Fibroblast of skin of right quadriceps (primary cell): ENCODE measurements at places on chromosomes 3 and 15.
A peak's percentile ranks its signal among the peaks of the same experiment; 100 is the strongest.

- DNase-seq = no peak
These were observed 52.1 kb upstream of the WDR72 start for GRCh38 chr15:53811530-53811929.

DNA sequence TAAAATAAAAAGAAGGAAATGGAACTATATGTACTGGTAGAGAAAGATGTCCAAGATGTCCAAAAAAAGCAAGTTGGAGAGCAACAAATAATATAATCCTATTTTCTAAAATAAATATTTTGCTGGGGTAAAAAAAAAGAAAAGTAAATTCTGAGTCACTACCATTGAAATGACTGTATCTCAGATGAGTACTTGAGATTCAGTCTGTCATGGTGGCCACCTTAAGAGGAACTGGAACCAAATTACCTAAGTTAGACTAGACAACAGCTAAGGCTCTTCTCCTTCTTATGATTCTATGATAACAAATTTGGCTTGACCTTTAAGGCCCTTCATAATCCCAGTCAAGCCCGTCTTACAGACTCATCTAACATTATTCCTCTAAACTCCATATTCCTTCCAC, 270.6 kb upstream of the HES1 start:
- DNase-seq = no peak

DNA sequence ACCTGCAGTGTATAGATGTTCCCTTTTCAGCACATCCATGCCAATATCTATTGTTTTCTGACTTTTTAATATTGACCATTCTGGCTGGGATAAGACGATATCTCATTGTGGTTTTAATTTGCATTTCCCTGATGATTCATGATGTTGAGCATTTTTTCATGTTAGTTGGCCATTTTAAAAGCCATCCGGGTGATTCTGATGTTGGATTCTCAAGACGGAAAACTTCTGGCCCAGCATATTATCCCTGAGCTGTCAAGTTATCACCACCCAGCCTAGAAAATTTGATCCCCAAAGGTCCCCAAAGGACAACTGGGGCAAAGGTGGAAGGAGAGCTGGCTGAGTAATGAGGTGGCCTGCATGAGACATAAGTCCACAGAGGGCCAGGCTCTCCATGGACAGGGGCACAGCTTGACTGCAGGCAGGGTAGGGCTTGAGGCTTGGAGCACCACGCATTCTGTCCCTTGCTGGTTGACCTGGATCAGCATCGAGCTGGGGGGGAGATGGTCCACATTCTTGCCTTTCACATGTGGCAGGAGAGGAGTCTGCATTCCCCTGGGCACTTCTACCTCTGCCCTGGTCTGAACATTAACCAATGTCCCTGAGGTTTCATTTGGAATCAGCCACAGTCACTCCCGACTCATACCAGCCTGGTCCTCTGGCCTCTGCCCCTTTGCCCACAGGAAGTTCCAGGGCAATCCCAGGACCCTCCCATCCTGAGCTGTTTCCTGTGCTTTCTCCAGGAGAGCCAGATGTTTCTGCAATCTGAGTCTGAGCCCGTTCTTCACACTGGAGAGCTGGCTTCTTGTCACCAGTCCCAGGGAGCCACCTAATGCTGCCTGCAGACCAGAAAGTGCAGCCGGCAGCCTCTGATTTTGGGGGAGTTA, 69.2 kb downstream of the ISG20 start:
- DNase-seq = peak; percentile 21

DNA sequence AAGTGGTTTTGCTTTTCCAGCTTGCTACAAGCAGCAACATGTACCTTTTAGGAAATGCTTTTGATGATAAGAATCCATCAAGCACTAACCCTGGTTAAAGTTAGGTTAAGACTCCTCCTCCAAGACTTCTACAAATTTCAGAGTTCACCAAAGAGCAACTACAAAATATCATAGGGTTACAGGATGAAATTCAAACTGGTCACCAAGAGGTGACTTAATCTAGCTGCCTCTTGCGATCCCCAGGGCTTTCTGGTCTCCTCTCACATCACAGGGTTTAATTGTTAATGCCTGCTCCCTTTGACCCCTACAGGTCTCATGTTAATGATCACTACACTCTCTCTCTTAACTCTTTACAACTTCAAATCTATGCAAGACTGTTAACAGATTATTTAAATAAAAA, 66.5 kb downstream of the DPH6 start:
- DNase-seq = no peak

DNA sequence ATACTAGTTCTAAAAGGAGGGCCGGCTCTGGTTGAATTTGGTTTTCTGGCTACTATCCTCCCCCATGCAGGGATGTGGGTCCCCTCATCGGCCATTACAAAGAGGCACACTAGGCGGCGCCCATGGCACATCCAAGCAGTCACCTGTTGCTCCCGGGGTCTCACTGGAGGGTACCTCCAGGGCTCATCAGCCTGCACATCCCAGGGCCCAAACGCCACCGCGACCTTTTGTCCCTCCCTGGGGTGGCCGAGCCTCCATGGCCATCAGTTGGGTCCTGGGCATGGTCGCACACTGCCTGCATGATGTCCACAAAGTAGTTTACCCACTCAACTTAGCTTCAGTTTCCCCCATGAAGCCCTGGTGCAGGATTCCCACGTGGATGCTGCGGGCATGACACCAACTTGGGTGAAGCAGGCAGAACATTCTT, 28.3 kb downstream of the IDH3A start:
- DNase-seq = peak; percentile 10

DNA sequence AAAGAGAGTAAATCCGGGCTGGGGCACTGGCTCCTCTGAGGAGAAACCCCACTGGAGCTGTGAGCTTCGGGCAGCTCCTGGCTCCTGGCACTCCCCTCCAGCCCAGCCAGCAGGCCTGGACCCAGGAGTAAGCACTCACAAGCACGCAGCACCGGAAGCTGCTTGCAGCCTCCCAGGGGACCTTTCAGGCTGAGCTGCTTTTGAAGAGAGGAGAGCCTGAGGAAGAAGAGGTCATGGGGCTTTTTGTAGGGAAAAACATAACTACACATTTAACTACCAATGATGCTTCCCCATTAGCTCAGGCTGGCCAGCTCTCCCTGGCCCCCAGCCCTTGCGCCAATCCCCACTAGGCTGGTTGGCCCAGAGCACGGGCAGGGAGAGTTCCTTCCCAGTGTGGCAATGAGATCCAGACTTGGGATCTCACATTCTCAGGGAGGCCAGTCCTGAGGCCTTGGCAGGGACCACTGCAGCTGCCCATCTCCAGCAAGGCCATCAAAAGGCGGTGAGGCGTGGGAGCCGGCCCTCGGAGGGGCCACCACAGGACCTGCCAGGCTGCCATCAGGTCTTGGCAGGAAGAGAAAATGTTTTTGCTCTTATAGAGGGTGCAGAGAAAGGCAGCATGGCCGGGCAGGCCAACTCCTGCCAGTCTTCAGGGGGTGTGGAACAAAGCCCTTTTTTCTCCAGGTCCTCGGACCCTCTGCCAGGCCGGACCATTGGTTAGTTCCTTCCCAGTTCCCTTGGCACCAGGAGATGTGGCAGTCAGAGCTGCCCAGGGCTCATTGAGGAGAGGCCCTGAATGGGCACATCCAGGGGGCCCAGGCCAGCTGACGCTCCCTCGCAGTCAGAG, 41.5 kb upstream of the MFGE8 start:
- peak; percentile 59 for DNase-seq

DNA sequence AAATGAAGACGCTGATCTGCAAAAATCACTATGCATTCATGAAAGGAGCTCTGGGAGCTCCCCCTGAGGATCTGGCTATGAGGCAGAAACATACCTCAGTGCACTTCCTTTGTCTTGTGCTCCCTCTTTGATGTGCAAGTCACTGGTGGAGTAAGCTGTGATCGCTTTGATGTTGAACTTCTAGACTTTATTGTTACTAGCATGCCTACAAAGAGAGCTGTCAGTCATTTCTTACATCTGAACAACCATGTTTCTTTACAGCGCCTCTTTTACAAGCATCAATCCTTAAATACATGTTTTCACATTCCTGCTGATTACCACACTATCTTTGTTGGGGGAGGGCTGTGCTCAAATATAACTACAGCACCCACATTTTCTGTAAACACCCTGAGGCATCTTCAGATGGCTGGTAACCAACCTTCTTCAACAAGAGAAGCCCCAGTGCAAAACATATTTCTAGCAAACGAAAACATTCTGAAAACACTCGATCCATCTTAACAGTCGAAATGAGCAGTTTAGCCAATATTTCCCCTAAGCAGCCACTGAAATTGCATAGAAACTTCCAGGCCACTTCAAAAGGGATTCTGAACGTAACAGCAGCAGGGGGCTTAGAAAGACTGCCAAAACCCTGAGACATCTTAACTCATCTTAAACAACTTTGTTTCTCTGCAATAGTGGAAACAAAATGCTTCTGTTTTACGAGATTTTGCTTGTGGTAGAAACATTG, 101.9 kb upstream of the ICE2 start:
- peak; percentile 34 for DNase-seq

- no peak for DNase-seq
These were observed 300.6 kb downstream of the MECOM start for GRCh38 chr3:169362868-169363267.

- no peak for DNase-seq
These were observed 39.7 kb upstream of the ZDHHC23 start for GRCh38 chr3:113908133-113908532.

- no peak for DNase-seq
These were observed 379.6 kb upstream of the ATP11B start for GRCh38 chr3:182413682-182414081.

DNA sequence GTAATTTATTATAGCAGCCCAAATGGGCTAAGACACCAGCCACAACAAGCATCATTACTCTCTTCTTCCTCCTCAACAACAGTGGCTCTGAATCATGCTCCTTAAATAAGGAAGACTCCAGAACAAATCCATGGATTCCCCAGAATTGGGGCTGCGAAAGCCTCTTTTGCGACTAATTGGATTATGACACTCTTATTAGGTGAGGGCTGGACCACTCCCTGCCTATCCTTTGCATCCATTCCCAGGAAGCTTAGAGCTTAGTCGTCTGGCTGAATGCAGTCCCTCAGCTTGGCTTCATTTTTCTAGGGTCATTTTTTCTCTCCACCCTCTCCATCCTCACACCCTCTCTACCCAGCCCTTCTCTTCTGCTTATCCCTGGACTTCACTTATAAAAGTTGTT, 227.7 kb downstream of the ZNF621 start:
- no peak for DNase-seq

GRCh38 chr15:69154684-69155083, 5.8 kb upstream of the GLCE start:
- DNase-seq = peak; percentile 88

GRCh38 chr3:45443459-45443858, 55.1 kb downstream of the LARS2 start:
- peak; percentile 24 for DNase-seq

GRCh38 chr3:66938338-66938963, 59.7 kb upstream of the KBTBD8 start:
- peak; percentile 58 for DNase-seq

- no peak for DNase-seq
These were observed 177.7 kb upstream of the NR2E3 start for GRCh38 chr15:71632576-71633195.

GRCh38 chr15:77723756-77724155, 91.0 kb upstream of the LINGO1 start:
- no peak for DNase-seq

DNA sequence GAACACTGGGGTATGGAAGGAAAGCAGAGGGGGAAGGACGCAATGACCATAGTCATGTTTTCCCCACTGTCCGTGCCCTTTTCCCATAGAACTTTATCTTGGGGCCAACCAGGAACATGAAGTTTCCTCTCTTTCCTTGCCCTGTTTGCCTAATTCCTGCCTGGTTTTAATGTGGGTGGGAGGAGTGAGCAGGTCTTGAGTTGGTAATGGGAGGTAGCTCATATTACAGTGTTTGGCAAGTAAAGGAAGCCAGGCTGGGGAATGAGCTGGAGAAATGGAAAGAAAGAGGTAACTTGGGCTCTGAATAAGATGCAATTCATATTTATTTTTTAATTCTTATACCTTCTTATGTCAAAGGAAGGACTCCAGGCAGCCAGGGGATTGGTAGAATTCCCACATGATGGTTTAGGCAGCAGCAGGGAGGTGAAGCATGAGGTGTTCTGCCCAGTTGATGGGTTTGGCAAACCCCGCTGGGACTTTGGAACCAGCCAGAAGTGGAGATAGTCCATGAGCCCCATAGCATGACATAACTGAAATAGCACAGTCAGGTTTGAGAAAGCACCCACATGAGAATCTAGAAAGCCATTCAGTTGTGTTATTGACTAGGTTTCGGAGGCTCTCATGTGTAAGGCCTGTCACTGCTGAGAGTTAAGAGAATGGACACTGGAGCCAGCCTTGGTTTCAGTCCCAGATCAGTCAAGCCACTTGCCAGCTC, 60.0 kb downstream of the CCK start:
- DNase-seq = no peak

DNA sequence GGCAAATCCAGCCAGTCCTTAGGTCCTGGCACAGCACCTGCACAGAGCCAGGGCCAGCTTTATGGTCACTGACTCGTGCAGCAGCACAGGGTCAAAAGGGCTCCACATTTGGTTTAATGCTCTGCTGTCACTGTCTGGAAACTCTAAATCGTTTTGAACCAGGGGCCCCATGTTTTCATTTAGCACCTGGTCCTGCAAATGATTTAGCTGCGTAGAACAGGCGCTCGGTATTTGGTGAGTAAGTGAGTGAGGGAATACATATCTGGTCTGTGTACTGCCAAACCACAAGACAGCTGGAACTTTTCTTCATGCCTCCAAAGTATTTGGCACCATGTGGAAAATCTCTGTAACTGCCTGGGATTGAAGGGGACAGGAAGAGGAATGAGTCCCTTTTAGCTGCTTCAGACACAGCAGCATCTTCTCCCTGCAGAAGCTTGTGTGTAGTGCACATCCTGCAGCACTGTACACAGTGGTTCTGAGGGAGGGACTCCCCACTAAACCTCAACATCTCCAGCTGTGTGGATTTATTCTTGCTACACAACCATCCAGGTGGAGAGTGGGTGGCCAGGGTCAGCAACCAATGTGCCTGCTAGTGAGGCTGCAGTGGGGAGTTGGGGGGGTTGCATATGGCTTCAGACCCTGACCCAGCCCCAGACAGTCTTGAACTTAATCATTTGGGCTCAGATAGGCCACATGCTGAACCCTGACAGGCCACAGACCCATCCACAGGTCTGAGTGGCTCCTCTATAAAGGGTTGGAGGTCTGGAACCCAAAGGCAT, 1.1 kb downstream of the SH2D7 start:
- peak; percentile 91 for DNase-seq

- DNase-seq = no peak
These were observed 90.9 kb upstream of the CGNL1 start for GRCh38 chr15:57285386-57285785.

GRCh38 chr3:186986816-186987215, 56.5 kb downstream of the ST6GAL1 start:
- no peak for DNase-seq

DNA sequence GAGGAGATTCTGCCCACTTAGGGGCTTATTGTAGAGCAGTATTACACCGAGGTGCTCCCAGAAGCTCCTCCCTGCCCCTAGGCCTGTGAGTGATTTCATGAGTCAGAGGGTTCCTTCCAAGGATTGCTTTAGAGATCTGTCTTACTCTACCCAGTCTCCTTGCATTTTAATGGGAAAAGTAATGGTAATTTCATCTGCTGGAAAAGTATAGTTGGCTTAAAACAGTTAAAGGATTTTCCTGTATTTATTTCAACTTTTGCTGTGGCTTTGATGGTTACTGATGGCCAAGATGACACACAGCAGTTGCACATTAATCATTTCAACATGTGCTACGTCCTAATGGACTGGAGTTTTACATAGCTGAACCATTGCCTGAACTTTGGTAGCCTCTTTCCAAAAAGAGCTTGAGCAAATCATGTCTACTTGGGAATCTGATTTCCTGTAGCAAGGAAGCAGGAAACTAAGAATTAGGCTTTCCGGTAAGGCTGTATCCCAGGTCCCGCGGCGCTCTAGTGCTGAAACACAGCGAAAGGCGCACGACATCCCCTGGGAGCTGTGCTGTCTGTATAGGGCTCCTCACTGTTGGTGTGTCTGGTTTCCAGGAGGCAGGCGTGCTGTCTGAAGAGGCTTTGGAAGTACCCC, 9.2 kb upstream of the PGPEP1L start:
- peak; percentile 86 for DNase-seq
